ENCODE measurements at places on chromosomes 13 and 19.

DNA sequence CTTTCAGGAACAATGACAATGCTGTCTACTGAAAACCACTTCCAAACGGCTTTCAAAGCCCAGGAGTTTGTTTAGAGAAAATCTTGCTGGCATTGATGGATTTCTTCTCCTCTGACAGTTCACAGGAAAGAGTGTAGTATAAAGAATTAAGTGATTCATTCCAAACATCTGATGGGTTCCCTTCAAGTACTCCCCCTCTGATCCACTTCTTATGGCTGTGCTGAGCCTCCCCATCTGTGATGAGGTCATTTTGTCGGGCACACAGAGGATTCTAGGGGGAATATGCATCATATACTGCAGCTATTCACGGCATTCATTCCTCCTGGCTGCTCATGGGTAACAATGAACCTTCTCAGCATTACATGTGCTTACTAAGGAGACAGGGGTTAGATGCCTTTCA, 107.9 kb downstream of the RGCC start:
- peak; percentile 87 for DNase-seq

DNA sequence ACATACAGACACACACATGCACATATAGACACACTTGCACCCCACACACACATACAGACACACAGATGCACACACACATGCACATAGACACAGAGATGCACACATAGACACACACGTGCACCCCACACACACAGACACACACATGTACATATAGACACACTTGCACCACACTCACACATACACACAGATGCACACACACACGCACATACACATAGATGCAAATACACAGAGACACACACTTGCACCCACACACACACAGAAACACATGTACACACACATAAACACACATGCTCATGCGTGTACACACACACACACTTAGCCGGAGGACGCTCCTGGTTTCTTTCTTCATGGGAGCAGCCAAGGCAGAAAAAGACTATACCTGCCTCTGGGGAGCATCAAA, 10.0 kb downstream of the COL4A2 start:
- no peak for DNase-seq

GRCh38 chr13:45896285-45896684, 44.7 kb upstream of the SIAH3 start:
- no peak for DNase-seq

DNA sequence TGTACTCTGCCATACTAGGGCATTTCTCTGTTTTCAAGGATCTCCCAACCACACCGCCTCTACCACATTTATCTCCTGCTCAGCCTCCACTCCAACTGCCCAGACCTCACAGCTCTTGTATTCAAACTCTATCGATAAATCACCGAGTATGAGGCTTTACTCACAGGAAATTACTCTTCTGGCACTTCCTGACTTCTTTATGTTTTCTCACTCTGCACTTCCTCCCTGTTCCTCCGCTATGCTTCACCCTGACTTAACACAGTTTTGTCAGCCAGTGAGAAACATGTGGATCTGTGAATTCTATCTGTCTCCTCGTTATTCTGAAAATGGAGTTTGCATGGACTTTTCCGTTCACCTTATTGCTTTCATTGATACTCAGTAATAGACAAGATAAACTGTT, 2.6 kb upstream of the CARD8 start:
- DNase-seq: no peak

DNA sequence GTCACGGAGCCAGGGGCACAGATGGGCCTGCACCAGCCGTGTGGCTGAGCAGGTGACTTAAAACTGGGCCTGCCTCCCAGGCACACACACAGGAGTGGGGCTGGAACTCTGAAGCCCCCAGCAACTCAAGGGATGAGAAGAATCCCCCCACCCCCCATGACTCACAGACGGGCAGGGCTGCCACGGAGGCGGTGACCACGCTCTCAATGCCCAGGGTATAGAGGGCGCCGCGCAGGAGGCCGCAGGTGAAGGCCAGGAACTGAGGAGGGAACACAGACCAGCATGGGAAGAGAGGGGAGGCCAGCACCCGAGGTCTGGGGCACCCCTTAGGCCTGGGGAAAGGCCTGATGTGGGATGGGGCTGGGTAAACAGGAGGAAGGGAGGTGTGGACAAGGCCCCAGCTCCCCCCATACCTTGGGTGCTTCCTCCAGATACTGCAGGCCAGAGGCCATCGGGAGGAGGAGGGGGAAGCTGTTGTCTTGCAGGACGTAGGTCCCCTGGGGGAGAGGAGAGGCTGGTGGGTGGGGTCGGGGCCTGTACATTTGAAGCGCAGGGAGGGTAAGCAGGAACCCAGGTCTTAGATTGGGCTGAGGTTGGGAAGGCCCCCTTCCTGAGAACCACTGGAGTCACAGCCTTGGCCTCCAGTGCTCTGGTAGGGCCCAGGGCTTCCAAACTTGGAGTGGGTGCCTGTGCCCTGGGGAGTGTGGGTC, 3.1 kb upstream of the NKPD1 start:
- DNase-seq: no peak

GRCh38 chr19:44757057-44757734, 8.7 kb downstream of the BCL3 start:
- DNase-seq: peak; percentile 82

- DNase-seq: peak; percentile 33
These were observed 380.9 kb upstream of the HTR2A start for GRCh38 chr13:47277774-47278173.

GRCh38 chr19:6413721-6414643, 10.6 kb downstream of the KHSRP start:
- no peak for DNase-seq

- DNase-seq: peak; percentile 36
These were observed 201.0 kb upstream of the RXFP2 start for GRCh38 chr13:31538067-31539042.

DNA sequence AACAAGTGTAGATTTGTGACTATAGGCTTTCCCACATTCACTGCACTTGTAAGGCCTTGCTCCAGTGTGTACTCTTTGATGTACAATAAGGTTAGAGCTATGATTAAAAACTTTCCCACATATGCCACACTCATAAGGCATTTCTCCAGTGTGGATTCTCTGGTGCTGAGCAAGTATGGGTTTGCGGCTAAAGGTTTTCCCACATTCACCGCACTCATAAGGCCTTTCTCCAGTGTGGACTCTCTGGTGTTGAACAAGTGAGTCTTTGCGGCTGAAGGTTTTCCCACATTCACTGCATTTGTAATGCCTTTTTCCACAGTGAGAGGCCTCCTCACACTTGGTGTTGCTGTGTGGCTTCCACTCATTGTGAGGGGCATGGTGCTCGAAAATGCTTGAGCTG, 3.7 kb downstream of the ZNF772 start:
- DNase-seq: peak; percentile 41

DNA sequence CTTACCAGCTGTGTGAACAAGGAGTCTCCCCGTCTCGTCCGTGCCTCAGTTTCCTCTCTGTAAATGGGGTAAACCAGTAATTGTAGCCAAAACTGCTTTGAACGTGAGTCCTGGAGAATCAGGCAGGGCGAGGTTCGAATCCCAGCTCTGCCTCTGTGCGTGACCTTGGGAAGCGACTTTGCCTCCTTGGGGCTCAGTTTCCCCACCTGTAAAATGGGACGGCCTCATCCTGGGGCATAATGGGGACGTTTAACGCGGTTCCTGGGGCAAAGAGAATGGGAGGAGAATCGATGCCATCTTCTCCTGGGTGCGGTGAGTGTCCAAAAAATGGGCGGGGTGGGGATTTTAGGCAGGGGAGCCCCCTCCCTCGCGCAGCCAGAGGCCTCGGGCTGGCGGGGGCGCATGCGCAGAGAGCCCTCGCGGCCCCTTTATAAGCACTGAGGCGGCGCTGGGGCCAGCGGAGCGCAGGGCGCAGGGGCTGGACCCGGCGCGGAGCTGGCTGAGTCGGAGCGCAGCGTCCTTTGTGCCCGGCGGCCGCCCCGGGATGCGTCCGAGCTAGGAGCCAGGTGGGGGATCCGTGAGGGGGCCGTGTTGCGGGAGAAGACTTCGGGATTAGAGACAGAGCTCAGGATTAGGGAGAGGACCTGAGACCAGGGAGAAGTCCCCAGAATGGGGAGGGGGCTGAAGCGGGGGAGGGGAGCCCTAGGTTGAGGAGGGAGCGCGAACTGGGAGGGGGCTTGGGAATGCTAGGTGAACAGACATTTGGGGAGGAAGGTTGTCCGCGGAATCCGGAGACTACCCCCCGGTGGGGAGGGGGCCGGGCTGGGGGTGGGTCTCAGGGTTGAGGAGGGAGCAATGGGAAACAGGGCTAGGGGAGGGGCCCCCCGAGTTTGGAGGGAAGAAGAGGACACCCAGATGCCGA, at the start of gene NCAN:
NCAN (plus strand) TSS at position 460 of the 922 bp plus-strand sequence. CDS start 4,996 bp downstream, outside the sequence.
- no peak for DNase-seq

Data from amniotic epithelial cell (primary cell).